ENCODE measurements at places on chromosomes 1 and 21.

DNA sequence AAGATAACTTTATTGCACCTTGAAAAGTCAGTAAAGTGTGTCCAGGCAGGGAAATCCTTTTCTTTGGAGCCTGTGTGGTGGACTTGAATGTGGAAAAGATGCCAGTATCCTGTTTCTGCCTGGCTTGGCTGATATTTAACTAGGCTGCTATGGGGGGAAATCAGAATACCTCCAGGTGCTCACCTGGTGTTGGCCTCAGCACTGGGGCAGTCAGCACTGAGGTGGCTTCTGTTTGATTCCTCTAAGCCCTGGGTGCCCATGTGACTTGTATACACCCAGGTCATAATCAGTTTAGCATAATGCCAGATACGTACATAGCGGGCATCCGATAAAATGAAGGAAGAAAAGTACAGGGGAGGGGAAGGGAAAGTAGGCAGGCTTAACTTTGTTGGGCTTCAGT is 7.2 kb downstream of the PHGDH start:
- no peak for DNase-seq

DNA sequence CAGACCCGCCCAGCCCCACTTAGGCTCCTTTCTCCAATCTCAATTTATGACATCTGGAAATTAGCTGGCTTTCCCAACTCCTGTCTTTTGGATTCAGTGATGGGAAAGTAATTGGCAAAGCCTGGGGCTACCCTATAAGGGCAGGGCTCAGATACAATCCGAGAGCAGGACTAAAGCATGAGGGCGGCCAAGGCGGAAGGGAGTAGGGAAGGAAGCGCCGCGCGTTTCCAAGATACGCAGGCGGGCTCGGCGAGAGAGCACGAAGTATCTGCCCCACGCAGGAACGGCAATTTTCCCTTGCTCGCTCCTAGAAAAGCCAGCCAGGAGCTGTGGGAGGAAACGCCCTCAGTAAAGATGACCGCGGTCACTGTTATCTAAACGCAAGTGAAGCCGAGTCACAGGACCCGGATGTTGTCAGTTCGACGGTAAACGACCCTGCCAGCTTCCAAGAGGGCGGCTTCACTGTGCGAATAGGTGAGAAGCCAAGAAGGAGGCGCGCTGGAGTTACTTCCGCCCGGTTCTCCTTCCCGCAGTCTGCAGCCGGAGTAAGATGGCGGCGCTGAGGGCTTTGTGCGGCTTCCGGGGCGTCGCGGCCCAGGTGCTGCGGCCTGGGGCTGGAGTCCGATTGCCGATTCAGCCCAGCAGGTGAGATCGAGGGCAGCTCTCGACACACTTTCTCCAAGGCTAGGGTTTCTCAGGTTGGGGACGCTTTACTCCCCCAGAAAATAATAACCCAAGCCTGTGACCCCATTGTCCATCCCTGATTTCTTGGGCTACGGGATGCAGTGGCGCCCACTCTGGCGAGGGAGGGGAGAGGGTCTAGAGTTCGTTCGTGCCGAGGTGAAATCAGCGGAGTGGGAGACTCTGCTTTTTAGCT is at the start of gene NDUFS2:
TSS of gene NDUFS2 (plus strand) at position 532 of the 877 bp plus-strand sequence. CDS start at position 551, 19 bp downstream.
- peak; percentile 98 for DNase-seq

GRCh38 chr1:227447531-227447990 is 115.8 kb upstream of the ZNF678 start:
- DNase-seq = peak; percentile 93

DNA sequence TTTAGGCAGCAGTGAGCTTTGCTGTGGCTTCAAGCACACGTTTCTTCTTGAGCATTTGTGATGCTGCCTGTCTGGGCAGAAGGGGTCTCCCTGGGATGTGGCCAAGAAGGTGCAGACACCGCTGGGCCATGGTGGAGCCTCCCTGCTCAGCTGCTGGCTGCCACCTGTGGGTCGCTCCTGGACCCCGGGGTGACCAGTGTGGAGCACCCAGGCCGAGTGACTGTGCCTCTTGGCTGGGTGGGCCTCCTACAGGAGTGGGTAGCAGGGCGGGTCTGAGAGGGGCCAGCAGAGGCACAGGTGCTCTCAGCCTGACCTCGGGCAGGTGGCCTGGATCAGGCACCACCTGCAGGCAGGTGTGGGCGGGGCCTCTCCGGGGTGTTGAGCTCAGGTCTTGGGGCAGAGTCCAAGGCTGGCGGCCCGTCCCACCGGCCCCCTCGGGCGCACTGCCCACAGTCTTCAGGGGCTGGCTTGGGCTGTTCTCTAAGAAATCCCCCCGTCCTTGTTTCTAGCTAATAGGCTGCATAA is 42.0 kb upstream of the COL6A1 start:
- no peak for DNase-seq

DNA sequence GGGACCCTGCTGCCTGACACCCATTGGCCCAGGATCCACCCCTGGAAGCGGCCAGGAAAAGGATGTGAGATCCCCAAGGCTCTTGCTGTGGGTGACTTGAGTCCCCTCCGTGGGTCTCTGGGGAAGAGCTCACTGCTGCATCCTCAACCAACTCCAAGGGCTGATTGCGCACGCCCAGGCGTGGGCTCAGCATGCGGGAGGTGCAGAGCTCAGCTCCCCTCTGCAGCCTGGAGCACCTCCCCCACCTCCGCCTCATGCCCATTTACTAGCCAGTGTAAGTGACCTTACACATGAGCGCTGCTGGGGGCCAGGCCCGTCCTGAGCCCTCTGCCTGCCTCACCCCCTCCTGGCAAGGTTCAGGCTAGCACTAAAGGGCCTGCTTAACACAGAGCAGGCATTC is 138.4 kb upstream of the VAMP3 start:
- no peak for DNase-seq

Data from SJCRH30 (cell line).